ENCODE measurements at places on chromosomes 1 and 21. TPM values are rescaled to one million over a fixed set of nuclear protein-coding genes. Genes with fewer than 3 reads are reported as not detected.

Gene OR2L13
- total RNA-seq, result under 0.01 TPM

Gene ACTA1
- not detected for total RNA-seq

Gene LMOD1
- 25.7 TPM for total RNA-seq

Gene GOLT1A
- total RNA-seq, result not detected

Gene KCNE2
- total RNA-seq, result not detected

Gene NID1
- 96.4 TPM for total RNA-seq

Measured in regular cardiac myocyte (primary cell).